MG63 (cell line): ENCODE measurements at places on chromosomes 7 and 10. TPM values are rescaled to one million over a fixed set of nuclear protein-coding genes. Genes with fewer than 3 reads are reported as not detected.

The DGKB gene
- not detected in 2 replicates for total RNA-seq

DNA sequence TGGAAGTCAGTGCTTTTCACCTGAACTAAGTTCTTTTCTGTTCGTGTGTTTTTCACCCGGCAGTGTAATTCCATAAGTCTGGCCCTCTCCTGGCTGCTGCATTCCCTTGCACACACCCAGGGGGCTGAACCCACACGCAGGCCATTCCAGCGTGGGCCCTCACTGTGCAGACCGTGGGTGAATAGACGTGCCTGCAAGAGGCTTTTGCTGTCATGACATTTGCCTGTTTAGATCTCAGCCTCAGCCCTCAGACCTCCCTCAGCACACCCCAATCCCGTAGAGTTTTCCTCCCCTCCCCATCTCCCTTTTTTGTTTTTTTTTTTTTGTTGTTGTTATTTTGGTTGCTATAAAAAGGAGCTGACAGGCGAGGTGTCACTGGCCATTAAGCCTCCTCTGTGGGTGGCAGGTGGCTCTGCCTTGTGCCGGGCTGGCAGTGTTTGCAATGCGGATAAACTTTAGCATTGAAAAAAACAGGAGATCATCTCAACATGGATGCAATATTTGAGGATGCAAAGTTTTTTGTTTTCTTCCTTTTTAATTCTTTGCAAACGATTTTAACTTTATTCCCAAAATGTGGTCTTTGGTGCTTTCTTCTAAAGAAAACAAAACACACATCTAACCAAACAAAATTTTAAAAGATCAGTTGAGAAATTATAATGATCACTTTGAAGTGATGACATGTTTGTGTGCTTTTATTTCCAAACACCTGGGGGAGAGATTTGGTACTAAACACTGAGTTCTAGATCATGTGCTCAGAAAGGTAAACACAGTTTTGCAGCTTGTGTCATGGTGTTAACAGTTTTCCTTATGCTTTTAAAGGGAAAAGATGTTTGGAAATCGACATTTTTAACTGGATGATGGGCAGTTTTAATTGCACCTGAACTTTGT lies 58.8 kb downstream of the WDR37 start:
- no peak for DNase-seq

The GHRHR gene
- total RNA-seq = not detected in 2 replicates

The CH25H gene
- total RNA-seq = 0.63 TPM in 1 of 2 replicates, not detected in the other

DNA sequence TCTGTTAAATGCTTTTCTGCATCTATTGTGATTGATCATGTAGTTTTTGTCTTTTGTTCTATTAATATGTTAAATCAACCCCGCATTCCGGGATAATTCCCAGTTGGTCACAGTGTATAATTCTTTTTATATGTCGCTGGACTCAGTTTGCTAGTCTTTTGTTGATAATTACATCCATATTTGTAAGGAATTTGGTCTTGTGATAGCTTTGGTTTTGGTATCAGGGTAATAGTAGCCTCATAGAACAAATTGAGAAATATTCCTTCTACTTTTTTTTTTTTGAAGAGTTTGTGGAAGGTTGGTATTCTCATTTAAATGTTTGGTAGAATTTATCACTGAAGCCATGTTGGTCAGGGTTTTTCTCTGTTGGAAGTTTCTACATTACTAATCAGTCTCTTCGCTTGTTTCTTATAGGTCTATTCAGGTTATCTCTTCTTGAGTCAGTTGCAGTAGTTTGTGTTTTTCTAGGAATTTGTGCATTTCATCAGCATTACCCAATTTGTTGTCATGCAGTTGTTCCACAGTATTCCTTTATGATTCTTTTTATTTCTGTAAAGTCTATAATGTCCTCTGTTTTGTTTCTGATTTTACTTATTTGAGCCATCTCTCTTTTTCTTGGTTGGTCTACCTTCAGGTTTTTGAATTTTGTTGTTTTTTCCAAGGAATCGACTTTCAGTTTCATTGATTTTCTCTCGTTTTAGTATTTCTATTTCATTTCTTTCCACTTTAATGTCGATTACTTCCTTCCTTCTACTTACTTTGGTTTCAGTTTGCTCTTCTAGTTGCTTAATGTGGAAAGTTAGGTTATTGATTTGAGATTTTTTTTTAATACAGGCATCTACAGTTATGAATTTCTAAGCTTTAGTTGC lies 64.6 kb upstream of the GJD4 start:
- no peak for DNase-seq

The GIMAP8 gene
- total RNA-seq = not detected in 2 replicates

The FKBP6 gene
- not detected in 2 replicates for total RNA-seq

GRCh38 chr7:116629051-116629463 lies 42.9 kb upstream of the MET start:
- DNase-seq = peak; percentile 36

The C10orf90 gene
- total RNA-seq = not detected in 2 replicates

DNA sequence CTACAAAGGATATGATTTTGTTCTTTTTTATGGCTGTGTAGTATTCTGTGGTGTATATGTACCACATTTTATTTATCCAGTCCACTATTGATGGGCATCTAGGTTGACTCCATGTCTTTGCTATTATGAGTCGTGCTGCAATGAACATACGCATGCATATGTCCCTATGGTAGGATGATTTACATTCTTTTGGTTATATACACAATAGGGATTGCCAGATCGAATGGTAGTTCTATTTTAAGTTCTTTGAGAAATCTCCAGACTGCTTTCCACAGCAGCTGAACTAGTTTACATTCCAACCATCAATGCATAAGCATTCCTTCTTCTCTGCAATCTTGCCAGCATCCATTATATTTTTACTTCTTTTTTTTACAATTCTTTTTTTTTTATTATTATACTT lies 35.6 kb upstream of the FAM13C start:
- no peak for DNase-seq

DNA sequence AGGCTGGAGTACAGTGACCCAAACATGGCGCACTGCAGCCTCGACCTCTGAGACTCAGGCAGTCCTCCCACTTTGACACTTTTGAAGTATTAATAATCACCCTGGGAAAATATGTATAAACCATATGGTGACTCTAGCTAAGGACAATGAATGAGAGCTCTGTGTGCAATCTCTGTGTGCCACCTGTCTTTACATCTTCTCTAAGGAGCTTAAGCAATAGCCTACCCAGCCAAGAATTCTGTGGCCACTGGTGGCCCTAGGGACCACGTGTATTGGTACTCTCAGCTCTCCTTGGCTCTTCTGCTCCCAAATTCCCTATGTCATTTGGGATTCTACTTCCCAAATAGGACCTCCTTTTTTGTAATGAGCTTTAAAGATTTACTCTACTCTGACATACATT lies 23.7 kb downstream of the FGF8 start:
- DNase-seq = no peak

The C7orf33 gene
- total RNA-seq = not detected in 2 replicates

DNA sequence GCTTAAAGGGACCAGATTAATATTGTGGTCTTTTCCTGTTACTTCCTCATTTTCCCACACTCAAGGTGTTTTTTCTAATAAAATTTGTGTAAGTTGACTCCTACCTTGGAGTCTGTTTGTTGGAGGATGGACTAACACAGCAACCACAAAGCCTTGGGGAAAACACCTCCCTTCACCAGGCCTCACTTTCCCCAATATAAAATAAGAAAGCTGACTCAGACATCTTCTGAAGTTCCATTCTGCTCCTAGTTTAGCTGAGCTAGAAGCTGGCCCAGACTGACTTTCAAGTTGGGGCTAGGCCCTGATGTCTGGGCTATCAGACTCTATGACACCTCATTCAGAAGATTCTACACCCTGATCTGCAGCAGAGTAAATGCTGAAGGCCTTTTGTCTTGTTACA lies 73.0 kb upstream of the ADRB1 start:
- no peak for DNase-seq

The MACC1 gene
- total RNA-seq = not detected in 2 replicates

The CNOT4 gene
- 0.59 and 1.7 TPM in 2 replicates for total RNA-seq

- no peak for DNase-seq
Measured at GRCh38 chr7:52355053-52355452, 680.4 kb upstream of the POM121L12 start.

GRCh38 chr7:48511080-48511479 lies 339.8 kb downstream of the ABCA13 start:
- DNase-seq = no peak

DNA sequence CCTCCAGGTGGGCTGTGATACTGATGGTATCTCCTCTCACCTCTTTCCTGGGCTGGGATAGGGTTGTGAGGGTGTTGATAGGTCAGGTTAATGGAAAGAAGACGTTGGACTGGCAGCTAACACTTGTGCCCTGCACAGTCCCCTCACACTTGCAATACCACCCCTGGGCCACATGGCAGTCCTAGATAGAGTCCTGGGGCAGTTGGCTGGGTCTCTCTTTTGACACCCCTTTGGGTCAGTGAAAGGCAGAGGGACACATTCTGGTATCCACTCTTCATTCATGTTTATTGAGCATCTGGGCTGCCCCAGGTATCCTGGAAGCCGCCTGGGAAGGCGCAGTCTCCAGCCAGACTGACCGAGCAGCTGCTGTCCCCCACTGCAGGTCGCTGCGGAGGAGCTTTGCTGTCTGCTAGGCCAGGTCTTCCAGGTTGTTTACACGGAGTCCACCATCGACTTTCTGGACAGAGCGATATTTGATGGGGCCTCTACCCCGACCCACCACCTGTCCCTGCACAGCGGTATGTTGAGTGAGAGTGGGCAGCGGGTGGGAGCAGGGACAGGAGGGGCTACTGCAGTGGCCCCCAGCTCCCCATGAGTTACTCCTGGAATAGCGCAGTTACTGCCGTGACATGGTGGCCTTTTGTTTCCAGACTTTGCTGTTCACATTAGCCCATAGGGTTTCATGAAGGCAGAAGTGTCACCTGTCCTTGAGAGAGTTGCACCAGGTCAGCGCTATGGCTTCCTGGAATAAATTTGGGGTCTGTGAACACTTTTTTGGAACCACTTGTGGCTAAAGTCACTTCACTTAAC lies 19.1 kb downstream of the NACAD start:
- DNase-seq = no peak

DNA sequence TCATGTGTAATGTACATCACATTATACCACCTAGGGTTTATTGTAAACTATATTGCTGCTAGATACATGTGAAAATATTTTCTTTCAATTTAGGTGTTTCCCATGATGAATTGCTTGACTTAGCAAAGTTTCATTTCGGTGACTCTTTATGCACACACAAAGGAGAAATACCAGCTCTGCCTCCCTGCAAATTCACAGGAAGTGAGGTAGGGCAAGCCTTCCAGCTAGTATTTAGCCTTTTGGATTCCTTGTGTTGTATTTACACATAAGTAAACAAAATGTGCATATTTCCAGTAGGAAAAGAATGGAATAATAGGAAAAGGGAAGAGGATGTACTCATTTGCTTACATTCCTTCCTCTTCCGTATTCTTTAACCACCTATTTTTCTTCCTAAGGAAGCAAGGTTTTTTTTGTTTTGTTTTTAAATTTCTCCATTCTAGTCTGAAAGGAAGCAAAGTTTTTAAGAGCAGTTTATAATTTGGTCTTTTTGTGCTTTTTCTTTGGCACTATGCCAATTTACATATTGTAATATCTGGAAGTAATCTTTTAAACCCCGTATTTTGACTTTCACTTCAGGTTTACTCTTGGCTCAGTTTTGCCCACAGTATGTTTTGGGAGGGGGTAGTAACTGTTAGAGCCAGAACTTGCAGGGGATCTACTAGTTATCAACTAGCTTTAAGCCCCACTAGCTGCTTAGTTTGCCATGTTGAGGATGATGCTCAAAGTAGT lies 10.4 kb downstream of the PMPCB start:
- no peak for DNase-seq

The ADCY1 gene
- total RNA-seq = 0.66 and 3.9 TPM in 2 replicates

GRCh38 chr7:101586078-101586905 lies 42.8 kb downstream of the MYL10 start:
- no peak for DNase-seq

The GPR15LG gene
- total RNA-seq = not detected in 2 replicates

GRCh38 chr10:128850647-128851046 lies 616.4 kb upstream of the MGMT start:
- no peak for DNase-seq

DNA sequence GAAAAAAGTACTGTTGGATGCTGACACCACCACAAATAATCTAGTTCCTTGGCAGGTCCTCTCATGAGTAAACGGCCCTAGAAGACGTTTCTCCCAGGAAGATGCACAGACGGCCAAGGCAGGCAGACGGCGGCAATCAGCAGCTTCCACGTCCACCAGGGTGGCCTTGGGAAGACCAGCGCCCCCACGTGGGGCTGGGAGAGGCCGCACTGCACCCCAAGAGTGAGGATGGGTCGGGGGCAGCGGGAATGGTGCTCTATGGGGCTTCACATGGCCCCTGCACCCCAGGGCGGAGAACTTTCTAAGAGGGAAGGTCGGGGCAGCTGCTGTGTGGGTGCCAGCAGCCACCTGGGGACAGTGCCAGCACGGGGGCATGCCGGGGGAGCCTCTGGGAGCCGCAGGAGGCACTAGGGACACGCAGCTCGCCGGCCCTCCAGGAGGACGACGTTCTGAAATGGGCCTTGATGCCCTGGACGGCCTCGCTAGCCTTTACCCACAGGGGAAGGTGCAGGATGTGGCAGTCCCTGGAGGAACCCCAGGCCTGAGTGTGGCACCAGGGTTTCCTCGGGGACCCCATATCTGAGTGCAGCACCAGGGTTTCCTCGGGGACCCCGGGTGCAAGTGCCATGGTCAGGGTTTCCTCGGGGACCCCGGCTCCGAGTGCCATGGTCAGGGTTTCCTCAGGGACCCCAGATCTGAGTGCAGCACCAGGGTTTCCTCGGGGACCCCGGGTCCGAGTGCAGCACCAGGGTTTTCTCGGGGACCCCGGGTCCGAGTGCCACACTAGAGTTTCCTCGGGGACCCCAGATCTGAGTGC lies 539.9 kb downstream of the DNAJB6 start:
- DNase-seq = peak; percentile 11

DNA sequence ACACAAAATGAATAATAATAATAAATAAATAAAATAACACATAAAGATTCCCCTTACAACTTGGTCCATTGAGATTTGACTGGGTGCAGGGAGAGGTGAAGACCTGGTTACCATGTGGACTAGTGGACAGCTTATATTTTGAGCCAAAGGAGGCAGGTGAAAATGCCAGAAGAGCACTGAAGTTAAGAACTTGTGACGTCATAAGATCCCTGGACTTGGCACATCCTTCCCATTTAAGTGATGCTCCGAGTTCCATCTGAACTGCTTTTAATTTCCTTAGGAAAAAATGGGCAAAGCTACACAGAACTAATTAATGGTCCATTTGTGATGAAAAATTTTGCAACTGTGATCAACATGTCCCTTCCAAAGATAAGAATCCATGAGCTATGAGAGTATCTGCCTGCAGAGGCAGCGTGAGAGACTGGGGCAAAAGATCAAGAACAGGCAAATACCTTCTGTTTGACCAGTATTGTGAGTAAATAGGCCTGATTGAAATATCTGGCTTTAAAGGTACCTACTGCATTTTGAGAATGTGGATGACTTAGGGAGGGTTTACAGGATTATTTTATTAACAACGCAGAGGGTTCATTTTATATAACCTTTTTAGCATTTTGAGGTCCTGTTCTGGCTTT lies 101.2 kb upstream of the POT1 start:
- no peak for DNase-seq

The ARID5B gene
- 12.8 and 15.3 TPM in 2 replicates for total RNA-seq

- no peak for DNase-seq
Measured at GRCh38 chr7:25624833-25625232, 396.5 kb upstream of the NPVF start.

The C1QL3 gene
- total RNA-seq = not detected in 2 replicates
